ENCODE measurements at places on chromosomes 3 and 15.

GRCh38 chr3:113097960-113098447 is 107.2 kb downstream of the GTPBP8 start:
- no peak overlapping the region for H3K27ac ChIP-seq
- no peaks in the 10 kb centered on the region for H3K36me3 ChIP-seq
- H3K4me1 ChIP-seq: no peaks in the 10 kb centered on the region
- no peak for DNase-seq

DNA sequence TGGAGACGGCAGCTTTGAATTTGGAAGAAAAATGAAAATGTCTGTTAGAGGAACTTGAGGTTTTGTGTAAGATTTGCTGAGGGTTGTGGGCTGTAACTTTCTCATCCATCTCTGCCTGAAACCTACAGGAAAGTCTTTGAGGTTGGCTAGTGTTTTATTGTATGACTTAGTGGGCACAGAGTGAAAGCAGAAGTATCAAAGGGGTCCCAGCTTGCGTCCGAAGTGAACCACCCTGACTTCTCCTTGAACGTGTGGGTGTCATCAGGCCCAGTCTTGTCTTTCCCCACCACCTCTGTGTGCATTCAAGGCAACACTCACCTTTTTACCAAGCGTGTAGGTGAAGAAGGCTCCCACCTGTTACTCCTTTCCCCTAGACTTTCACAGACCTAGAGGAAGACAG is 682.1 kb upstream of the CFAP20DC start:
- H3K4me1 ChIP-seq: peaks cover 14% of the 10 kb centered on the region
- no peak for DNase-seq
- no peak overlapping the region for H3K27ac ChIP-seq
- H3K4me3 ChIP-seq: no peak overlapping the region
- no peaks in the 10 kb centered on the region for H3K36me3 ChIP-seq

DNA sequence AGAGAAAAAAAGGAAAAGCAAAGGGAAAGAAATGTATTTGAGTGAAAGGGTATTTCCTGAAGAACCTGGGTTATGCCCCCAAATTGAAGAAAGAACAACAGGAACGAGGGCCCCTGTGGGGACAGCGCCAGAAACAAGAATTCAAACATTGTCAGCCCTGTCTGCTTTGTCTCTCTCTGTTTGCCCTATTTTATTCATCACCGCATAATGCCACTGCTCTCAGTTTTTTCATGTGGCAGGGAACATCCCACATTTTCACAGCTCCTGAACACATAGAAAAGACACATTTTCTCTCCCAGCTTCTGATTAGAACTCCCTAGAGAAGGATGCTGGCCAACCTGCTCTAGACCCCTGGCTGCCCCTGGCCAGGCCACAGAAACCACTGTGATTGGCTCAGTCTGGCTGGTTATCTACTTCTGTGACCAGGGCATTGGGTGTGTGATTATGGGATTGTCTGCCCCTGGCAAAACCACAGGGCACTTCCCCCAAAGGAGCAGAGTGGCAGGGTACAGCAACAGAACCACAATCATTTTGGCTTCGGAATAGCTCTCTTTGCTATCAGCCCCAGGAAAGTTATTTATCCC is 31.3 kb upstream of the CCDC54 start:
- H3K27ac ChIP-seq: no peak overlapping the region
- no peaks in the 10 kb centered on the region for H3K4me1 ChIP-seq
- H3K4me3 ChIP-seq: no peak overlapping the region
- no peak for DNase-seq
- H3K36me3 ChIP-seq: no peaks in the 10 kb centered on the region

DNA sequence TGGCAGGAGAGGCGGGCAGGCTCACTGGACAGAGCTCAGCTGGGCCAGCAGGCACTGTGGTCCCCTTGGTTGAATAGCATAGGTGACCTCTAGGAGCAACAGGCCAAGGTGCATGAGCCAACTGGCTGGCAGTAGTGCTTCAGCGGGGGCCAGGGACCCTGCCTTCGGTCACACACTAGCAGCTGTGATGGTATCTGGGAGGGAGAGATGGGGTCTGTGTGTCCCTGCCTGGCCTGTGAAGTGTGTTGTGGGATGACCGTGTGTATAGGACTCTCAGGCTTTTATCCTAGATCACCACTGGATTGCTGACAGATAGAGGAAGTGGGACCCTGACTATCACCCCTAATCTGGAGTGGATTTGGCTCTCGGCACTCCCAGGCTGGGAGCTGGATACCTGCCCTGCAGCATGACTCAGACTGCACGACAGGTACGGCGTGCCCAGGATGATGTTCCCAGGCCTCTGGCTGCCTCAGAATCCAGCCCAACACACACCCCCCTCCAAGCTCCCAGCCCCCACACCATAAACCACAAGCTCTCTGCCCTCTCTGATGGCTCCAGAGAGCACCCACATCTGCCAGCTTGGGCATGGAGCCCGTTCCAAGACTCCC is 7.8 kb downstream of the RPS17 start:
- H3K4me3 ChIP-seq: no peak overlapping the region
- no peak for DNase-seq
- peaks cover 7% of the 10 kb centered on the region for H3K4me1 ChIP-seq
- H3K27ac ChIP-seq: no peak overlapping the region

DNA sequence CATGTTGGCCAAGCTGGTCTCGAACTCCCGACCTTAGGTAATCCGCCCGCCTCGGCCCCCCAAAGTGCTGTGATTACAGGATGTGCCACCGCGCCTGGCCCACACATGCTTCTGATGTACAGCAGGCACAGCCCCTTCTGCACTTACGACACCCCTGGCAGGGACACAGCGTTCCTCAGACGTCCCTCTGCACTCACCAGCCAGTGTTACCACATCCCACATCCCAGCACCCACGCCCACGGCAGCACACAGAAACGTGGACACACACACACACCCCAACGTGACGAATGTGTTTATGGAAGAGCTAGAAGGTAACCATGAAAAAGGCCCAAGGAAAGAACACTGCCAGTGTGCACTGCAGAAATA is 576 bp upstream of the RPAP1 start:
- peak overlapping the region; percentile 98 for H3K4me3 ChIP-seq
- H3K27me3 ChIP-seq: no peaks in the 10 kb centered on the region
- H3K36me3 ChIP-seq: no peaks in the 10 kb centered on the region
- no peak for DNase-seq

GRCh38 chr3:23993556-23994243 is 48.6 kb downstream of the NR1D2 start:
- no peak for DNase-seq
- H3K4me1 ChIP-seq: peaks cover 3% of the 10 kb centered on the region
- H3K27me3 ChIP-seq: no peaks in the 10 kb centered on the region
- no peak overlapping the region for H3K4me3 ChIP-seq
- no peak overlapping the region for H3K27ac ChIP-seq

GRCh38 chr3:37330466-37330865 is 156.1 kb upstream of the LRRFIP2 start:
- H3K36me3 ChIP-seq: peaks cover 81% of the 10 kb centered on the region
- H3K4me3 ChIP-seq: no peak overlapping the region
- no peaks in the 10 kb centered on the region for H3K4me1 ChIP-seq
- no peak for DNase-seq

- no peak for DNase-seq
- no peak overlapping the region for H3K27ac ChIP-seq
- H3K4me1 ChIP-seq: no peaks in the 10 kb centered on the region
- no peaks in the 10 kb centered on the region for H3K27me3 ChIP-seq
- H3K36me3 ChIP-seq: no peaks in the 10 kb centered on the region
These were observed 161.6 kb downstream of the SLC9A9 start for GRCh38 chr3:143686638-143687197.

DNA sequence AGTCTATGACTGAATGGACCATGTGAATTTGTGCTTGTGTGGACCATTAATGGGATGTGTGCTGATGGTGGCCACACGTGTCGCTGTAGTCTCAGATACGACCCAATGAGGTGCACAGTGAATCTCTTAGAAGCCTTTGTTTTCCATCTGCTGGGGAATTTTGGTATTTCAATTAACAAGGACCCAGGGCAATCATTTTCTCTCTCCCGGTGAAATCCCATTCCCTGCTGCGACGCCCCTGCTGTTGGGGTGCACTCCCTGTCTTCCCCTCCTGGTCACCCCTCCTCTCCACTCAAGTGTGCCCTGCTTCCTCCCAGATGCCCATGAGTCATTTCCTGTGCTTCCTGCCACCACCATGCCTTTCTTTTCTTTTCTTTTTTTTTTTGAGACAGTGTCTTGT is 32.7 kb downstream of the EBLN2 start:
- peak; percentile 10 for DNase-seq
- no peak overlapping the region for H3K27ac ChIP-seq
- no peak overlapping the region for H3K4me3 ChIP-seq
- H3K27me3 ChIP-seq: no peaks in the 10 kb centered on the region

DNA sequence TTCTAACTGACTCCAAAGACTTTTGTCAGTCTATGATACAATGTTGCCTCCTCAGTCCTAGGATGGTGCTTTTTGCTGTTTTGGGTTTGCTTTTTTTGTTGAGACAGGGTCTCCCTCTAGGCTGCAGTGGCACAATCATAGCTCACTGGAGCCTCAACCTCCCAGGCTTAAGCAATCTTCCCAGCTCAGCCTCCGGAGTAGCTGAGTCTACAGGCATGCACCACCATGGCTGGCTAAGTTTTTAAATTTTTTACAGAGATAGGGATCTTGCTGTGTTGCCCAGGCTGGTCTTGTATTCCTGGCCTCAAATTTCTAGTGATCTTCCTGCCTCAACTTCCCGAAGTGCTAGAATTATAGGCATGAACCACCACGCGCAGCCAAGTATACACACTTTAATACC is 22.5 kb downstream of the RUBCN start:
- peaks cover 14% of the 10 kb centered on the region for H3K36me3 ChIP-seq
- H3K4me3 ChIP-seq: no peak overlapping the region
- DNase-seq: no peak

DNA sequence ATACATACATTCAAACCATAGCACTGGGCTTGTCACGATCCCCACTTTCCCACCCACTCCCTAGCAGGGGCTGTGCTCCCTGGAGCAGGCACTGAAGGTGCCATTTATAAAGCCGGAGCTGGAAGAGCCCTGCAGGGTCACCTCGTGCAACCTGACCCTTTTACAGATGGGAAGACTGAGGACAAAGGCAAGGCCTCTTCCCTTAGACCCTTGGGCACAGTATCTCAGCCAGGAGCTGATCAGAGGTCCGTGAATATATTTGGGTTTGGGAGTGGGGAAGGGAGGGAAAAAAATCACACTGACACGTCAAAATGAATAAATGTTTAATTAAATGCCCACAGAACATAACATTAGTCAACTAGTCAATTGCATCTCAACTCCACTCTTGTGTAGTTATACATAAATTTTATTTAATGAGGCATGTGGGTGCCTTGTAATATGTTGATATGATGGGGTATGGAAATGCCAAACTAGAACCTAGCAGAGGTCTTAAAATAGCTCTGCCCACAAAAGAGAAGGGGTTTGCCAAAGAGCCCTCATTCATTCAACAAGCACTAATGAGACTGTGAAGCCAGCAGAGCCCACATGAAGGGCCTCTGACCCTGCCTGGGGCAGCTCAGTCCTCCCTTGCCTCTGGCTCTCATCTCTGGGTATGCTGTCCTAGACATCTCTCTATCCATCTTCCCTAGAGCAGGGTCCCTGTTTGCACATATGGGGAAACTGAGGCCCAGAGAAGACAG is 119.4 kb downstream of the NUP210 start:
- H3K36me3 ChIP-seq: no peaks in the 10 kb centered on the region
- no peaks in the 10 kb centered on the region for H3K27me3 ChIP-seq
- H3K4me3 ChIP-seq: no peak overlapping the region
- DNase-seq: no peak

All from CD4-positive, alpha-beta T cell (primary cell).